Activated CD4-positive, alpha-beta memory T cell treated with anti-CD3 and anti-CD28 coated beads, Interleukin-2, amount 10 ng/mL, durations not matched to agents 7 days and 5 days (primary cell): ENCODE measurements at places on chromosomes 12 and 14. TPM values are rescaled to one million over a fixed set of nuclear protein-coding genes. Genes with fewer than 3 reads are reported as not detected.

Gene PITPNM2
- total RNA-seq: 8.1 TPM

Gene PLEKHH1
- total RNA-seq: 0.63 TPM

Gene TRIM9
- 0.23 TPM for total RNA-seq

DNA sequence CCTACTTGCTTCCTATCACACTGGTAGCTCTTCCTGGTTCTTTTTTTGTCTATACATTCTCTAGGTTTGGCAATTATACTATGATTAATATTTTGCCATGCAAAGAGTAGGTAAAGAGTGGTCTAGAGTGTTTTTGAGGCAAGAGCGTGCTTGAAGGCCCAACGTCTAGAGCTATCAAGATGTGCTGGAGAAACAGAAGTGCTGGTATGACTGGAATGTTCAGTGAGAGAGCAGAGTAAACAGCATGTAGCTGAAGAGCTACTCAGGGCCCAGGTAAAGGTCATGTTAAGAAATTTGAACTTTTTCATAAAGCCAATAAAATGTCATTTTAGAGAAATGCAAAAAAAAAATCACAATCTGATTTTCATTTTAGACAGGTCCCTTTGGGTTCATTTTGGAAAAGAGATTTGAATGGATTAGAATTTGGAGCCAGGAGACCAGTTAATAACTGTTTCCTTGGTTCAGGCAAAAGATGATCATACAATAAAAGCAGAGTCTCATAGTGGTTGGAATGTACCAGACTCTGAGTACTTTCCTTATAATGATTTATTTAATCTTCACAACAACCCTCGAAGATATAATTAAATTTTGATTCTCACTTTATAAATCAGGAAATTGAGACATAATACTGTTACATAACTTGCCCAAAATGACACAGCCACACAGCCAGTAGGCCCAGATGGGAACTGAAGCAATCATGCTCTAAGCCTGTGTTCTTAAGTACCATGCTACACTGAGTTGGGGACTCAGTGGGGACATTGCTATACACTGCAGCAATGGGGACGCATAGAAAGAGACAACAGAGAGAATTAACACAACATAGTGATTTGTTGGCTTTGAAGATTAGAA, 350.1 kb downstream of the NELL2 start:
- no peak overlapping the region for H3K4me3 ChIP-seq
- H3K27ac ChIP-seq: no peak overlapping the region
- DNase-seq: no peak

GRCh38 chr12:113748707-113749432, 217.3 kb downstream of the RBM19 start:
- H3K4me3 ChIP-seq: no peak overlapping the region
- H3K4me1 ChIP-seq: no peaks in the 10 kb centered on the region
- DNase-seq: no peak
- peaks cover 5% of the 10 kb centered on the region for H3K27me3 ChIP-seq
- H3K36me3 ChIP-seq: no peaks in the 10 kb centered on the region

GRCh38 chr12:3559601-3560294, 68.7 kb downstream of the PRMT8 start:
- H3K27me3 ChIP-seq: peaks cover 20% of the 10 kb centered on the region
- no peak overlapping the region for H3K4me3 ChIP-seq
- no peaks in the 10 kb centered on the region for H3K36me3 ChIP-seq
- no peak for DNase-seq
- no peaks in the 10 kb centered on the region for H3K4me1 ChIP-seq

DNA sequence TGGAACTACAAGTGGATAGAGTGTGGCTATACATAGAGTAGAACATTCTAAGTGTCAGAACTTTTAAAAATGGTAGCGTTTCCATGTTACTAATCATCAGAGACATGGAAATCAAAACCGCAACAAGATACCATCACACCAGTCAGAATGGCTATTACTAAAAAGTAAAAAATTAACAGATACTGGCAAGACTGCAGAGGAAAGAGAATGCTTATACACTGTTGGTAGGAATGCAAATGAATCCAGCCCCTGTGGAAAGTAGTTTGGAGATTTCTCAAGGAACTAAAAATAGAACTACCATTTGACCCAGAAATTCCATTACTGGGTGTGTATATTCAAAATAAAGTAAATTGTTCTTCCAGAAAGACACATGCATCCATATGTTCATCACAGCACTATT, 518.6 kb downstream of the NELL2 start:
- H3K4me3 ChIP-seq: no peak overlapping the region
- no peaks in the 10 kb centered on the region for H3K36me3 ChIP-seq
- no peak for DNase-seq
- no peak overlapping the region for H3K27ac ChIP-seq
- H3K4me1 ChIP-seq: no peaks in the 10 kb centered on the region

- H3K36me3 ChIP-seq: no peaks in the 10 kb centered on the region
- DNase-seq: no peak
- H3K4me3 ChIP-seq: no peak overlapping the region
- peaks cover 18% of the 10 kb centered on the region for H3K4me1 ChIP-seq
- H3K27ac ChIP-seq: no peak overlapping the region
Measured at GRCh38 chr14:68402525-68403101, 390.3 kb downstream of the ZFP36L1 start.

DNA sequence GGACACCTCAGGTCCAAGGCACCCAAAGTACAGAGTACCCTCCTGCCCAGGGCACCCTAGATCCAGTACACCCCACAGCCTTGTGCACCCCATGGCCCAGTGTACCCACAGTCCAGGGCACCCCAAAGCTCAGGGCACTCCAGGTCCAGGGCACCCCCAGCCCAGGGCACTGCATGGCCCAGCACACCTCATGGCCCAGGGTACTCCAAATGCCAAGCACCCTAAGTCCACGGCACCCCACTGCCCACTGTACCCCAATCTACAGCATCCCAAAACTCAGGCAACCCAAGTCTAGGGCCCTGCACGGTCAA, 6.0 kb downstream of the JAG2 start:
- no peak overlapping the region for H3K27ac ChIP-seq
- H3K27me3 ChIP-seq: peaks cover 7% of the 10 kb centered on the region
- DNase-seq: no peak
- H3K4me3 ChIP-seq: no peak overlapping the region
- H3K36me3 ChIP-seq: no peaks in the 10 kb centered on the region

GRCh38 chr14:96267336-96267735, 11.3 kb downstream of the BDKRB1 start:
- no peaks in the 10 kb centered on the region for H3K36me3 ChIP-seq
- no peaks in the 10 kb centered on the region for H3K27me3 ChIP-seq

GRCh38 chr14:71555654-71556559, 376.3 kb upstream of the RGS6 start:
- H3K4me1 ChIP-seq: peaks cover 51% of the 10 kb centered on the region
- no peaks in the 10 kb centered on the region for H3K27me3 ChIP-seq
- peak; percentile 52 for DNase-seq
- H3K36me3 ChIP-seq: peaks cover 13% of the 10 kb centered on the region
- H3K27ac ChIP-seq: peak overlapping the region; percentile 86
- peak overlapping the region; percentile 57 for H3K4me3 ChIP-seq

DNA sequence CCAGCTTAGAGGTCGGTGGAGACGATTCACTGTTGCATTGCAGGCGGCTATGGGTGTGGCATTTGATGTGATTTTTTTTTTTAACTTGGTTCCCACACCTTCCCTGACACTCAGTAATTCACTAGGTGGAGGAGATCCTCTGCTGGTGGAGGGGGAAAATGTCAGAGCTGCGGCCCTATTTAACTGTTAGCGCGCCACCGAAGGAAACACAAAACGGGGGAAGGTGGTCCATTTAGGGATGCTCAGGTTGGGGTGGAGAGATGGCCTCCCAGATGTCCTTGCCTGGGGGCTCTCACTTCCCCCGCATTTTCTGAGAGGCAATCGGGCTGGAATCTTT, 4.3 kb upstream of the HOXC12 start:
- H3K27ac ChIP-seq: no peak overlapping the region
- no peak for DNase-seq
- peaks cover 94% of the 10 kb centered on the region for H3K27me3 ChIP-seq
- H3K4me3 ChIP-seq: no peak overlapping the region
- H3K4me1 ChIP-seq: peaks cover 3% of the 10 kb centered on the region
- H3K36me3 ChIP-seq: peaks cover 7% of the 10 kb centered on the region
